ENCODE measurements at places on chromosomes 5 and 9.

GRCh38 chr5:56155992-56156584 lies 77.0 kb downstream of the ANKRD55 start:
- no peak for DNase-seq

DNA sequence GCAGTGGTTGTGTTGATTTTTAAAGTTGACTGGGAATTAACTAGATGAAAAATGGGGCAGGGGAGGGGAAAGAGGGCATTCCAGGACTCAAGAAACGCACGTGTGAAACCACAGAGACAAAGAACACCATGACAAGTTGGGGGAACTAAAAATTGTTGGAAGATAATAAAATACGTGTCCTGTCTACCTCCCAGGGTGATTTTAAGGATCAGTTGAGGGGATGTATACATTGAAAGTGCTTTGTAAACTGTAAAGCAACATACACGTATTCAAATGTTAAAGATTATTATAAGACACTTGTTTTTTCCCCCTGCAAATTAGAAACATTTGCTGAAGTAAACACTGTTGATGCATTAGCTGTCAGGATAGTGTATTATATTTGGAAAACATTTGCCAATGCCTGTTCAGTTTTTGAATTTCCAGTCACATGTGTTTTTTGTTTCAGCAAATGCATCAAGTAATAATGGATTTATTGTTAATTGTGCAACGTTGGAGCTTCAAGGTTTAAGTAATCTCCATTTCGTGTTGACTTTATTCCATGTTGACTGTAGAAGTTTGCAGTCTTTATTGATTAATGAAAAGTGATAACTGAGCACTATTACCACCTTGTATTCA lies 412.7 kb downstream of the ACTL7B start:
- no peak for DNase-seq

DNA sequence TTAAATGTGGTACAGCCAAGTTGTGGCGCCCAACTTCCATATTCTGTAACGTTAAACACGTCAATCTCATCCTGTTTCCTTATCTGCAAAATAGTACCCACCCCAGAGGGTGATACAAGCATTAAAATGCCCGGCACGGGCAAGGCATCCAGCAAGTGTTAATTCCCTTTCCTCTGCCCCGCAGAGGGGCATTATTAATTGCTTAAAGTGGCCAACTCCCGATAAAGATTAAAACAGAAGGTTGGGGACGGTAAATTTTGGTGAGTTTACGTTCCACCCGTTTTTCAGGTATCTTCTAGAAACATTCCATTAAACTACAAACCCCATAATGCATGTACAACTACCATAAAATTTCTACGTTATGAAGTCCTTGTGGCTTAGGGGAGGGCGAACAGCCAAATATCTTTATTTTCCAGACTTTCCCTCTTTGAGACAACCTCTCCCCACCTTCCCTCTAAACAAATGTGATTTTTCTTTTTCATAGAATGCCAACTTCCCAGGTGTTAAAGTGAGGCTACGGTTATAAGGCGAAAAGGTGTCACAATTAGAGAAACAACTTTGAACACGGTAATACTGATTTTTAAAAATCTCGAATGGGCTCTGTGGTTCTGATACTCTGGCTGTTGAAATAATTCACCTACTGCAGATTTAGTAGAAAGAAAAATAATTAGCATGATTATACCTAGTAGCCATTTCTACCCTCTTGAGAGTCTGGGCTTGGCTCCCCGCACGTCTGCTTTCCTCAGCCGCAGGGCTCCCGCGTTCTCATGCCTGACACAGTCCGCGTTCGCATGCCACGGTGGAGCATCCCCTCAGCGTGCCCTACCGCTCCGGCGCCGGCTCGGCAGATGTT lies 1.2 kb upstream of the GPBP1 start:
- no peak for DNase-seq

DNA sequence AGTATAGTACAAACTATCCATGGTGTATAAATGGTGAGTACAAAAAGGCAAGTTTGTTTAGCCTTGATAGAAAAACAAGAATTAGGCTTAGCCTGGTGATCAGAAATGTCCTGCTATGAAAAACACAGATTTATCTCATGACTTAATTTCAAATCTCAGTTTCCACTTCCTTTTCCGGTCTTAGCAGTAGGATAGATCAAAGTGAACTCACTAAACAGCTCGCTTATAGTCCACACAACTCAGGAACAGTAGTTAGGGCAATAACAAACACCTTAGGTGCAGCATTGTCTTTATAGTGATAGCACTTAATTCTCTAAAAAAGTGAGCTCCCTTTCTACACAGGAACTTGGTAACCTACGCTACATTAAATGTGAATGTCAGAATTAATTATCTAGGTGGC lies 11.4 kb downstream of the GOLGA1 start:
- DNase-seq = no peak

- no peak for DNase-seq
These were observed 158.2 kb upstream of the DMAC1 start for GRCh38 chr9:7957803-7958202.

DNA sequence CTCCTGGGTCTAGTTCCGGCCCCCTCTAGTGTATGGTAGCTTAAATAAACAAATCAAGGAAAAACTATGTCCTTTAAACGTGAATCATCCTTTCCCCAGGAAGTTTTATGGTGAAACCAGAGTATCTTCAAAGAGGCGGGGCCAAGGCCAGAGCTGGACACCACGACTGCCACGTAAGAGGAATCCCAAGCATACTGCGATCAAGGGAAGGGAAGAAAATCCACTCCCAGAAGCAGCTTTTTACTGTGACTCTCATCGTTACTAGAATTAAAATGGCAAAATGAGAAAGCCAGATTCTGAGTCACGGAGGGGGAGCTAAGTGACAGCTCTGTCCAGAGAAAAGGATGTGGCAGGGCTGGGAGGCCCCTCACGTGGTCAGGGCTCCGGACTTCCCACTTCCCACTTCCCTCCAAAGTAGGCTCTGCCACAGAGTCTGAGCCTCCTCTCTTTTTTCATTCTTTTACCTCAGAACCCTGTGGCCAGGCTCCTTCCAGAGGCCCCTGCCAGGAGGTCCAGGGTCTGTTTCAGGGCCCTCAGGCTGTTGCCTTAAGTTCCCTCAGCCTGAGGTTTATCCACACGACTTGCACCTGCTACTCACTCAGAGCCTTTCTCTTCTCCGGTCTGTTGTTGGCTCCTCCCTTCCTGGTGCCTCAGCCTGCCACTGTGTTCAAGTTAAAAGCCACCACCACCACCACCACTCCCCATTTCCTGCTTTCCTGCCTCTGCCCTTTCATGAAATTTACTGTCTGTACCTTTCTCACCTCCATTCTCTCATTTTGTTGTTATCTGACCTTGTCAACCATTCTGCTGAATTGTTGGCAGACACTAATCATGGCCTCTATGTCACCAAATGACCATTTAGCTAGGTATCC lies 1.4 kb upstream of the GLRX start:
- peak; percentile 92 for DNase-seq

DNA sequence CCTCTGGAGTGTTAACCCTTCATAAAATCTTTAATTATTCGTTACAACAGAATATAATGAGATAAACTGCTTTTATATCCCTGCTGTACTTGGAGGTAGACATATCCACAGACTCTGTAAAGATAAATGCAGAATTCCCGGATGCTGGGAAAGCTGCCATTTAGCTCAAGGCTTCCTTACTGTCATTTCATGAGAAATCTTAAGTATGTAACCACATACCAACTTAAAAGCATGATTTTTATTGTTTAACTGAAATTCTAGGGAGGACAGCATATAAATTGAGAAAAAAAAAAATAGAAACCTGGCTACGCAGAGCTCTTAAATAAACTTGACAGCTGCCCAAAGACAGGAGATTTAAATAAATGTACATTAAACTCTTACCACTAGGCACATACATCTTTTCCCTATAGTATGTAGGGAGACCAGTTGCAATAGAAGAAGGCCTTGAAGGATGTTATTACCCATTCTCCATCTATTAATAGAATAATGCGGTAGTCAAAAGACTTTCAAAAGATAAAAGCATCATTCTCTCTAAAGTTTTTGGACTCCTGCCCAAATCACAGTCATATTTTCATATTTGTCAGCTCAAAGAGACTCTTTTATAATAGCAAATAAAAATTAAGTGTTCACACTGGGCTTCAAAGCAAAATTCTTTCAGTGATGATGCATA lies 373.8 kb downstream of the NDUFS4 start:
- no peak for DNase-seq

All from CD4-positive, CD25-positive, alpha-beta regulatory T cell (primary cell).